ENCODE measurements at places on chromosomes 5 and 9.

DNA sequence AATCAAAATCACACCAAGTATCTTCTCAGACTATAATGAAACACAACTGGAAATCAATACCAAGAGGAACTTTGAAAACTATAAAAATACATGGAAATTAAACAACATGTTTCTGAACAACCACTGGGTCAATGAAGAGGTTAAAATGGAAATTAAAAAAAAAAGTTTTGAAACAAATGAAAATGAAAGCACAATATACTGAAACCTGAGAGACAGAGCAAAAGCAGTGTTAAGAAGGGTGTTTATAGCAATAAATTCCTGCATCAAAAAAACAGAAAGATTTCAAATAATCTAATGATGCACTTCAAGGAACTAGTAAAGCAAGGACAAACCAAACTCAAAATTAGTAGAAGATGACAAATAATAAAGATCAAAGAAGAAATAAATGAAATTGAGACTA is 92.0 kb downstream of the TMEM232 start:
- no peak for DNase-seq

DNA sequence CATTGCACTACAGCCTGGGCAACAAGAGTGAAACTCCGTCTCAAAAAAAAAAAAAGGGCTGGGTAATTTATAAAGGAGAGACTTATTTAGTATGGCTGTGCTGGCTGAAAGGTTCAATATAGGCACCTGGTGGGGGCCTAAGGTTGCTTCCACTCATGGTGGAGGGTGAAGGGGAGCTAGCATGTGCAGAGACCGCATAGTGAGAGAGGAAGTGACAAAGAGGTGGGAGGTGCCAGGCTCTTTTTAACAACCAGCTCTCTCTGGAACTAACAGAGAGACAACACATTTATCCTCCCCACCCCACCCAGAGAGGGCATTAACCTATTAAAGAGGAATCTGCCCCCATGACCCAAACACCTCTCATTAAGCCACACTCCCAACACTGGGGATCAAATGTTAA is 28.9 kb upstream of the SERINC5 start:
- no peak for DNase-seq

DNA sequence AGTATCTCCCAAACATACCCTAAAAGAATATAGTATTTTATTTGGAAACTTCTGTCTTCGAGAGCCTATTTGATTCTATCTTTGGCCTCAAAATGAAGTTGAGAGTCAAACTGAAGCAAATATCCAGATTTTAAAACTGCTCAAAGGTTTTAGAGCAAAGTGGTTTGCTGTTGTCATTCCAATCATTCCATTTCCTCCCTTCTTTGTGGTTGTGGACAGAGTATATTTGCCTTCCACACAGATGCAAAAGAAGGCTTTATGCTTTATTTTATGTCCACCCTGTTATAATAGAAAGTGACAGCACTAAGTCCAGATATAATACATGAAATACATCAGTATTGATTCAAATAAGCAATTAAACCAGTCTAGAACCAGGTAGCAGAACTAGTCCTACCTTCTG is 12.4 kb downstream of the GZMK start:
- no peak for DNase-seq

GRCh38 chr9:73143711-73144328 is 7.8 kb upstream of the ANXA1 start:
- DNase-seq = no peak

DNA sequence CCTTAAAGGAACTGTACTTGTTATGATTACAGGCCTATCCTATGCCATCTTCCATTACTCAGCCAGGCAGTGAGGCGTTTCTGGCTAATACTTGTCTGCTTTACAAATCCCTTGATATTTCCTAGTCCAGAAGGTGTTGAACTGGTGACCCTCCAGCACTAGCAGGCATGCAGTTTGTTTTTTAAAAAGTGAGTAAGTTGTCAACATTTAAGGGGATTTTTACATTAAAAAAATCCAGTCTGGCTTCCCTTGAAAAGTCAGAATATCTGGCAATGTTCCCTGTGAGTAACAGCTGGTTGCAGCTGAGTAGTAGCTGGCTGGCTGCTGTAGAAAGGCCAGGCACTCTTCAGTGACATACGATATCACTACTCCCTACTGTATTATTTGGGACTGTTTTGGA is 21.8 kb downstream of the GRIN3A start:
- no peak for DNase-seq

GRCh38 chr5:13325765-13326164 is 618.7 kb downstream of the DNAH5 start:
- DNase-seq = no peak

DNA sequence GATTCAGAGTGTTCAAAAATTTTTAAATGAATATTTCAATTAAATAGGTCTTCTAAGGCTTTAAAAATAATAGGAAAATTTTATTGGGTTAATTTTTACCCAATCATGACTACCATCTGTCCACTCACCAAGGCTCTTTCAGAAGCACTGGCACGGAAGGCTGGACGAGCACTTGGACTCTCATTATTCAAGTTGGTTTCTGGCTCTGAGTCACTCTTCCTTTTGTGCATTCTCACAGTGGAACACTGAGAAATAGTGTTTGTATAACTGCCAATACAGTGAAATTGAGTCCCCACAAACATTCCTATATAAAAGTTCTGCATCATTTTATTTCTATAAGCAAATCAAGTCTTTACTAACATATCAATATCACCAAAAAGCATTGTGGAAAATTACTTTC is 1149.0 kb downstream of the EFNA5 start:
- DNase-seq = no peak

DNA sequence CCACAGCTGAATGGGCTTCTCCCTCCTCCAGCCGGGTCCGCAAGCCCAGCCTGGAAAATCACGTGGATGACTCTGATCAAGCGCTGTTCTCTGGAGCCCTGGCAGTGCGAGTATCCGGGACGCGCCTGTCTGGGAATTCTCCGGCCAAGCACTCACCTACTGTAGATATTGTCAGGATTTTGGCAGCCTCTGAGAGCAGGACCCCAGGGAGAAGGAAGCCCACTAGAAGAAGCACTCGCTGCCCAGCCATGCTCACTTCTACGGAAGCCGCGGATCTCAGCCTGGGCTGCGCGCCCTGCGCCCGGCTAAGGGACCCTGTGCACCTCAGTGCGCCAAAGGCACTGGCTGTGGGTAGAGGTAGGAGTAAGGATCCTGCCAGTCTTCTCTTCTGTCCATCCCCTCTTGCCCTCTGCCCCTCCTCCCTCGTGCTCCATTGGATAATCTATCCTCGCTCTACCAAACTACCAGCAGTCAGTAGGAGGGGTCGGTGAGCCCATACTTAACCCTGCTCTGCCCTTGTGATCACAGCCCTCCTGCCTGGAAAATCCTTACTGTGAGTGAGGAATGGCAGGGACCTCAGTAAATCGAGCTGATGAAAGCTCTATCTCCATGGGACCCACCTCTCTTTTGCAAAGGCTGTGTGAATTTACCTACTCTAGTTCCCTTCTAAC is at the start of gene UGT3A2:
Gene UGT3A2, minus strand, starts transcription at position 343 of the 671 bp plus-strand sequence. Its CDS starts 93 bp downstream, at position 250.
- no peak for DNase-seq

DNA sequence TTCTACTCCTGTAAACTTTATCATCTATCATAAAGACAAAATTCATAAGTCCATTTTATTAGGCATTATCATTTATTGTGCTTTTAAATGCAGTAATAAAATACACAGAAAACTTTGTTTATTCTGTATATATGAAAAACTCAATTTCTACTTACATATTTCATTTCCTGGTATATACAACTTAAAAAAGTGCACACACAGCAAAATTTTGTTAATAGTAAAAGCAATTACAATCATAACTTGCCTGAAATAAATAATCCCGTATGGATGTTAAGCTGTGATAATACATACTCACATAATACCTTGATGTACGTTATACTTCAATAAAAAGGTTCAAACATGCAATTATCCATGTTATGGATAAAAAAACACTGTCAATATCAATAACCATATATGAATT is 19.2 kb downstream of the ELL2 start:
- DNase-seq = no peak

DNA sequence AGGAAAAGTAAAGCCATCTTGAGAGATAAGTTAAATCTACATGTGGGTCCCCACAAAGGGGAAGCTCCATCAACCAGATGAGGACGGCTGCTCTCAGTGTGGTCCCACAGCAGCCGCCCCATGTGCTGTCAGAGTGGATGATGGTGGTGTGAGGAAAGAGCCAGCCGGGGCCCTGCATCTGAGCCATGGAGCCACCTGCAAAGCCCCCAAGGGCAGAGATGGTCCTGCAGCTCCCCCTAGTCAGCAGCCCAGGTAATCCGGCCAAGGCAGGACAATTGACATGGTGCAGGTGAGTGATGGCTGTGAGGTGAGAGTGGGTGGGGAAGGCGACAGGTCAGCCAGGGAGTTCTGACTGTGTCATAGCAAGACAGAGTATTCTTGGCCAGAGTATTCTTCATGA is 458.8 kb downstream of the ICE1 start:
- DNase-seq = no peak

- no peak for DNase-seq
These were observed 15.7 kb downstream of the TMEM8B start for GRCh38 chr9:35844628-35845270.

DNA sequence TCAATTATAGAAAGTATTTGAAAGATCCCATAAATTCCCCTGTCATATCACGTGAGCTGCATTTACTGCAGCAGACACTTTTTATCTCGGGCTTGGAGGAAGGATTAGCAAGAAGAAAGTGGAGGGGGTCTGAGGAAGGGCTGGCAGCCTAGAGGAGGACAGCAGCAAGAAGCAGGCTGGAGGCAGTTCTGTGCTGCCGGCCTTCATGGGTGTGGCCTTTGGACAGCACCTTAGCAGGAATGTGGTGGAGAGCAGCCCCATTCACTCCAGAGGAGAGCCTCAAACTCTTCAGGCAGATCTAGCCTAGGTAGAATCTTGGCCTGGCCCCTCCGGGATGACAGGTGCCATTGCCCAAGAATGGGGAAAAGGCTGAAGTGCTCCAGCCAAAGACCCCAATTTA is 89.8 kb upstream of the GABRP start:
- DNase-seq = no peak

DNA sequence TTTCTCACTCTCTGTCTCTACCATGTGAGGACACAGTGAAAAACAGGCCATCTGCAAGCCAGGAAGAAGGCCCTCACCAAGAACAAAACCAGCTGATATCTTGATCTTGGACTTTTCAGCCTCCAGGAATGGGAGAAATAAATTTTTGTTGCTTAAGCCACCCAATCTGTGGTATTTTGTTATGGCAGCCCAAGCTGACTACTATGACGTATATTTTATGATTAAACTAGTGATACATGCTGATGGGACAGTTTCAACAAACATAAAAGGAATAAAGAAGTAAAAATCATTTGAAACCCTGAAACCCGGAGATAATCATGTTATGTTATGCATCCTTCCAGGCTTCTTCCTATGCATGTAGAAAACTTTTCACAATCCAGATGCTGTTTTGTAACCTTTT is 71.5 kb upstream of the ERBIN start:
- no peak for DNase-seq

DNA sequence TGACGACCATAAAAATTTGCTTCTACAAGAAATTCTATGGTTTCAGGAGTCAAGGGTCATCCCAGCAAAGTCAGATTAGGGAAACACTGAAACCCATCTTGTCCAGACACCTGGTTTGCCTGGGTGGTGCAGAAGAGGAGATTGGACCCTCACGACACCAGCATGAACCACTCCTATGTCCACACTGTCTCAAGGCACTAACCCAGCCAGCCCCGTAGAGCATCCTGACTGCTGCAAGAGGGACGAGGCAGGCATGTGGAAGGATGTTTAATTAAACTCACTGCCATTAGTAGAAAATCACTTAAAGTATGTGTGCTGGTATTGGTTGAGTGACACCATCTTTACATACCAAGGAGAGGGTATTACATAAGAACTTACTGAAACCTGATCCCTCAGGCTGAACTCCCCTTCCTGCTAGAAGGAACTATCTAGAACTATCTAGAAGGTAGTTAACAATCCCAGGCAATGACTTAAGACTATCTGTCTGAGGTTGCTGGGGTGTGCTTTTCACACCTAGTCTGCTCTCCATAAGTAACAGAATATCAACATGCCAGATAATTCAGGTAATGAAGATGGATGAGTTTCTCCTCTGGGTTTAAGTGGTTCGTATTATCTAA is 93.6 kb downstream of the SEMA6A start:
- no peak for DNase-seq

GRCh38 chr5:8848997-8849594 is 696.8 kb downstream of the SEMA5A start:
- DNase-seq = no peak

GRCh38 chr9:126965541-126966428 is 51.2 kb downstream of the RALGPS1 start:
- no peak for DNase-seq

DNA sequence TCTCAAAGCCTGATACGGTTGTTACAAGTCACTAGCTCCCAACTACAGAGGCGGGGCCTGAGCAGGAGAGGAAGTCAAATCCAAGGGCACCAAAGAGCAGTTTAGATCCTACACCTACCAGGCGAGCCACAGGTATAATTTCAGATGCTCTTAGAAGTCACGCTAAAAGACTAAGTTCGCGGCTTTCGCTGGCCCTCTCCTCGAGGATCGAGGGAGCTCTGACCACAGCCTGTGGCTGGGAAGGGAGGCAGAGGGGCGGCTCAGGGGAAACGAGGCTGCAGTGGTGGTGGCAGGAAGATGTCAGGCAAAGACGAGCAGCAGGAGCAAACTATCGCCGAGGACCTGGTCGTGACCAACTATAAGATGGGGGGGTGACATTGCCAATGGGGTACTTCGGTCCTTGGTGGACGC is 48.6 kb downstream of the SEMA4D start:
- DNase-seq = no peak

GRCh38 chr5:89071941-89072331 is 189.0 kb upstream of the MEF2C start:
- no peak for DNase-seq

- peak; percentile 52 for DNase-seq
These were observed 243.8 kb upstream of the WWC1 start for GRCh38 chr5:168047669-168048111.

DNA sequence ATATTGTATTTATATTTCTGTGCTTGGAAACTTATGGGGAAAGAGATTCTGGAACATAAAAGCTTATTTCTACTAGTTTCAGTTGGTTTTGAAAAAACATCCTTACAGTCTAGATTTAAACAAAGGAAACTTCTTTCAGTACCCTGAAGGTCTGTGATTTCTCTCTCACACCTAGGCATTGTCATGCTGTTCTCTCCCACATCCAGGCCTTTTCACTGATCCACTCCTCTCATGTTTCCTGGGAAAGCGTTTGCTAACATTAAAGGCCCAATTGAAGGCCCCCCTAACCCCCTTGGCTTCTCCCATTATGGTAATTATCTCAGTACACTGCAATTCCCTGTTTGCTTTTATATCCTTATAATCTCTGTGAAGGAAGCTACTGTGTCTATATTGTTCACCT is 856 bp upstream of the PCDHGA3 start:
- DNase-seq = no peak
